ENCODE measurements at places on chromosomes 4 and X.

- DNase-seq: no peak
These were observed 203.8 kb upstream of the NRK start for GRCh38 chrX:105618393-105619101.

GRCh38 chr4:117224256-117224655 lies 138.9 kb upstream of the TRAM1L1 start:
- DNase-seq: no peak

- no peak for DNase-seq
These were observed 1865.3 kb upstream of the AGA start for GRCh38 chr4:179307297-179308136.

- DNase-seq: no peak
These were observed 57.6 kb downstream of the CCDC160 start for GRCh38 chrX:134294548-134294947.

DNA sequence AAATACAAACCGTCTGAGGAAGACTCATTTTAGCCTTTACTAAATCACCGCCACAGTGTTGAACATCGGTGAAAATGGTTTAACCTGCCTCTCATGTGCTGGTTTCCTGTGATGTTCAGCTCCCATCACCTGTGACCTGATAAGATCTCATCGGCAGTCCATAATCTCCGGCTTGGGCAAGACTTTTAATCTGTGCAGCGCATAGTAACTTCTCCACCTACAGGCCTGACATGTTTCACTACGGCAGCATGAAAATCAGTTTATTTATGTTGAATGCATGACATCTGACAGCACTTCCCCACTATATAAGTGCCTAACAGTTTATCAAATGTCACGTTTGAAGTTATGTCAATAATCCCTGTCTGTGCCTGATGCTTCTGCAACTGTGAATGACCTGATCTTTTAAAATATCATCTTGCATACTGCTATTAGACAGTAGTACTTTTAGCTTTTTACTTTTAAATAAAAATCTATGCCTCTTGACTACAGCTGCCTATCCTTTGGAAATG lies 1919.8 kb upstream of the AGA start:
- DNase-seq: no peak

GRCh38 chr4:80360900-80361299 lies 25.4 kb downstream of the CFAP299 start:
- DNase-seq: no peak

- DNase-seq: no peak
These were observed 130.4 kb upstream of the CPEB2 start for GRCh38 chr4:14871676-14872430.

DNA sequence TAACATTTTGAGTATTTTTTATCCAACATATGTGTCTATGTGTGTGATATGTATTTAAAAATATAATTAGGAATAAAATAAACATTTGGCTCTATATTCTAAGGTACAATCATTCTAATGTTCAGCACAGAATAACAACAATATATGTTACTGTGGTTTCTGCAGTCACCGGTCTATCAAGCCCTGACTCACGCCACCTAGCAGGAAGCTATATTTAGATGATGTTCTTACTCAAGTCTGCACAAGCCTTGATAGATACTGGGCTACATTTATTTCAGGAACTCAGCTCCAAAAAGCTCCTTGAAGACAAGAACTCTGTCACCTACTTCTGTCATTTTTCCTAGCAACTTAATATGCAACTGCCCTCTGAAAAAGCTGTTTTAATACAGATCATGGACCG lies 152.0 kb upstream of the FTHL17 start:
- no peak for DNase-seq

GRCh38 chrX:40333344-40333743 lies 235.6 kb upstream of the BCOR start:
- no peak for DNase-seq

DNA sequence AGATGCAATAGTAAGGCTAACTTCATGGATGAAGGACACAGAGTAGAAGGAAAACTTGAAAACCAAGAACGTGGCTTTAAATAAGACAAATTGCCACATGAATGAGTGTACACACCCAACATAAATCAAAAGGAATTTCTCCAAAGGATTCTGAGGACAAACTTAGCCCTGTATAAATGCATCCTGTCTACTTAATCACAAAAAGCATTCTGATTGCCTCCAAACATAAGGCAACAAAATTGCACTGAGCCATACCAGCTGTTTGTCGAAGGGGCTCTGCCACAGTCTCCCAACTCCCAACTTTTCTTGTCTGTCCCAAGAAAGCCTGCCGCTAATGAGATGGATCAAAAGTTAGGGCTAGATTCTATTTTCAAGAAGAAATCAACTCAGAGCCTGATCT lies 194.3 kb downstream of the SOWAHB start:
- no peak for DNase-seq

- no peak for DNase-seq
These were observed 22.1 kb downstream of the UVSSA start for GRCh38 chr4:1369091-1369450.

GRCh38 chrX:7347465-7347864 lies 199.5 kb upstream of the PUDP start:
- no peak for DNase-seq

GRCh38 chr4:38188631-38189101 lies 228.5 kb downstream of the PTTG2 start:
- DNase-seq: no peak

- DNase-seq: no peak
These were observed 842.6 kb downstream of the TECRL start for GRCh38 chr4:63566658-63567057.

GRCh38 chr4:128715616-128716015 lies 93.9 kb upstream of the JADE1 start:
- DNase-seq: no peak

DNA sequence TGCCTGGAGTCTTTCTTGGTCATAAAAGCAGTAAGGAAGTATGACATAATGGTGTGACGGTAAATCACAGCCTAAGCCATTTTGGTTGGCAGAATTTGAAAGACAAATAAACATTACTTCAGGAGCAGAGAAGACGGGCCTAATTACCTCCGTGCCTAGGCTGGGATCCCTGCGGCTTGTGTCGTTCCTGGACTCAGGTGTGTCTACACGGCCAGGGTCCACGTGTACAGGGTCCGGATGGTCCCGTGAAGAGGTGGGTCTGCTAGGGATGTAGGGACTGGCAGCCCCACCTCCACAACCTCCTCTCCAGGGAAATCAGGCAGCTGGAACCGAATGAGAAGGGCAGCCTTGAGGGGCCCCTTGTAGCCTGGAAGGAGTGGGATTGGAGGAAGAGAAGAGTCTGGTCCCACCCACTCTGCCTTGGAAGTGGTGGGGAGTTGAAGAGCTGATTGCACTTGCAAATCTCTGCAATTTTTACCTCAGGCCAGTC lies 55.4 kb upstream of the PLAC1 start:
- DNase-seq: no peak

- no peak for DNase-seq
These were observed 2.9 kb upstream of the LONRF3 start for GRCh38 chrX:118971552-118971951.

- DNase-seq: no peak
These were observed 96.3 kb downstream of the ZNF827 start for GRCh38 chr4:145842224-145842887.

- DNase-seq: no peak
These were observed 142.4 kb downstream of the TMEM164 start for GRCh38 chrX:110145311-110145710.

DNA sequence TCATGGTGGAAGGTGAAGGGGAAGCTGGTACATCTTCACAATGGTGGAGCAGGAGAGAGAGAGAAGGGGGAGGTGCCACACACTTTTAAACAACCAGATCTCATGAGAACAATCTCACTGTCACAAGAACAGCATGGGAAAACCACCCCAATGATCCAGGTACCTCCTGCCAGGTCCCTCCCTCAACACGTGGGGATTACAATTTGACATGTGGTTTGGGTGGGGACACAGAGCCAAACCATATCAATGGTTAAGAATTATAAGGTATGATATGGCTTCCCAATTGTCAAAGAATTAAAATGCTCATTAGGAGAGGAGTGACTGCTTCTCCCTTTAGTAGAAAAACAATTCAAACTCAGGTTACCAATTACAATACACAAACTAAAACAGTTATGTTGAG lies 143.3 kb downstream of the PDLIM5 start:
- no peak for DNase-seq

DNA sequence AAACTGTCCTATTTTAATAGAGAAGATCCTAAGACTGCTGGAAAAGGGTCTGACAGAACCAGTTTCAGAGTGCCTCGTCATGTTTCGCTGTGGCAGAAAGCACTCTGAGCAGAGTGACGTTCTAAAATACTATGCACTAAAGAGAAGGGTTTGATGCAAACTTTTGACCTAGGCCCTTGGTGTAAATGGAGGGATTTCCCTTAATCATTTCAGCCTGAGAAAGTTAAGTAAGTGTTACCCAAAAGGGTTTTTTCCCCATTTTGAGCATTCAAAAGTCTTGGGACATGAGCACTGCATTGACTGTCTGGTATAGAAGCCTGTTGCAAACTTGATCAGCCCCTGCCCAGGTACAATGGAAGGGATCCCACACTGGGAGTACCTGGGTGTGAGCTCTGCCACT lies 157.5 kb upstream of the ATOH1 start:
- no peak for DNase-seq

DNA sequence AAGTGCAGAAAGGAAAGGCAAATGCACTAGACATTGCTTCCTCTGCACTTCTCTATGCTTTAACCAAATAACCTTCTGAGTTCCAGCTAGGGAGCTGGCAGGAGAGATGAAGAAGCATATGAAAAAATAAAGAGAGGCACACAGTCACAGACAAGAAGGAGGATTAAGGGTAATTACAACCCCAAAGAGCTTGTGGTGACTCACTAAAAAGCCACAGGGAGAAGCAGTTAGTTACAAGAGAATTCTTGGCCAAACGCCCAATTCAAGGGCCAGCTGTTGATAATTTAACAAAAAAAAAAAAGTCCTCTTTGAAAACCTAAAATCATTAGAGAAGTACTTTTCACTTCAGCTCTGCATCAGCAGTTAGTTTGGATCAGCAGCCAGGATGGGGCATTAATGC lies 478.0 kb downstream of the KCNIP4 start:
- DNase-seq: no peak

DNA sequence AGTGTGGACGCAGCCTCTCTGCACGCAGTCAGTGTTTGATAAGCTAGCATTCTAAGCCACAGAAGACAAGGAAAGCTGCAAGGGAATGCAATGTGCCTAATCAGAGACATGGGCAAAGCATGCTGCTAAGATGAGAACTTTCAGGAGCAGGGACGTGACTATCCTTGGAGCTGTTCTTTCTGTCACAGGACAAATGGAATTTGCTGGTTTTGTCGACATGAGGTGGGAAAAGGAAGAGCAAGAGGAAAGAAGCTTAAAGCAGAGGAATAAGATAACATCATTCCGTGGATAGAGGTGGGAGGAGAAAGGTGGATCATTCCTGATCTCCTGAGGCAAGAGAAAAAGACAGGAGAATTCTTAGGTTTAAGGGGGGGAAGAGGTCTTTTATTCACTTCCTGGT lies 33.7 kb downstream of the RBM47 start:
- DNase-seq: no peak

GRCh38 chr4:33395731-33396485 lies 2675.7 kb downstream of the PCDH7 start:
- DNase-seq: no peak

- DNase-seq: no peak
These were observed 54.8 kb upstream of the MAGEB16 start for GRCh38 chrX:35743331-35743730.

DNA sequence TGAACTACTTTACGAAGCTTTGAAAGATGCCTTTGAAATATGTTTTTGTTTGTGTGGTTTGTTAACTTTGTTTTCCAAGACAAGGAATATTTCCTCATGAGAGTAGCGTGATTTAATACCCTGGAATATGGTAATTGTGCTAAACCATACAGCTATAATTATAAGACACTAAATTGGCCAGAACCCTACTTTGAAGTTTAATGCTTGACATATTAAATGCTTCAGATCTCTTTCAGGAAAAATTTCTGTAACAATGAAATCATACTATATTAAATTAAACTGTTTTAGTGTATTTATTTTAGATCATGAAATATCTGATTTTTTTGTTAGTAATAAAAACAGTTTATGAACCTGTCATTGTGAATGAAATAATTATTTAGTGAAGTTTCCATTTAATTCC lies 63.5 kb downstream of the DCLK2 start:
- no peak for DNase-seq

- no peak for DNase-seq
These were observed at the start of gene GPR119 for GRCh38 chrX:130385520-130385919. Gene GPR119, minus strand, starts transcription at chrX:130385674. Its CDS starts 227 bp downstream, at chrX:130385447.

- no peak for DNase-seq
These were observed 4.8 kb upstream of the MXRA5 start for GRCh38 chrX:3351276-3351675.

GRCh38 chr4:139951021-139951420 lies 203.0 kb downstream of the MAML3 start:
- no peak for DNase-seq

DNA sequence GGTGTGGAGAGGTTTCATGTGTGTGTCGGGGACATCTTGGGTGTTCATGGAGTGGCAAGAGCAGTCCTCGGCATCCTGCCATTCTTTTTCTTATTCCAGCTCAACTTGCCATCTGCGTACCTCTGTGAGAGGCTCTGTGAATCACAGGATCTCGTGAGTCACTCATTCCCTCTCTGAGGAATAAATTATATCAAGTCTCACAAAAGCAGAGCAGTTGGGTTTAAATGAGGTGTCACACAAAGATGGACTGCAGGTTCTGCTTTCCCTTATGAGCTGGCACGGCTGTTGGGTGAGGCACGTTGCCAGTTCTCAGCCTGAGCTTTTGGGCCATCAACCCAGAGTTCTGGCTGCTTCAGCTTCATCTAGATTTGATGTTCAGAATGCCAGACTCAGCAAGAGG lies 6.8 kb upstream of the OCIAD2 start:
- peak; percentile 40 for DNase-seq

DNA sequence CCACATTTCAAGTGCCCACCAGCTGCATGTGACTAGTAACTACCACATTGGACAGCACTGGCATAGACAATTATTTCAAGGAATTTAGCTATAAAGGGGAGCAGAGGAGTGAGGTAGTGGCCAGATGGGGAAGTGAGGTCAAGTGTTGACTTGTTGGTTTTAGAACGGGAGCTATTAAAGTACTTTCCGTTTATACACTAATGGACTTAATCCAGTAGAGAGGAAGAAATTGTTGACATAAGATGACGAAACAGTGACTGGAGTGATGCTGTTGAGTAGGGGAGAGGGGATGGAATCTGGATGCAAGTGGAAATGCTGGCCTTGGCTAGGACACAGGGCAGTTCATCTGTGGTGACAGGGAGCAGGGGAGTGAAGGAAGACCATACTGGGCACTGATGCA lies 154.4 kb downstream of the AMMECR1 start:
- DNase-seq: no peak

DNA sequence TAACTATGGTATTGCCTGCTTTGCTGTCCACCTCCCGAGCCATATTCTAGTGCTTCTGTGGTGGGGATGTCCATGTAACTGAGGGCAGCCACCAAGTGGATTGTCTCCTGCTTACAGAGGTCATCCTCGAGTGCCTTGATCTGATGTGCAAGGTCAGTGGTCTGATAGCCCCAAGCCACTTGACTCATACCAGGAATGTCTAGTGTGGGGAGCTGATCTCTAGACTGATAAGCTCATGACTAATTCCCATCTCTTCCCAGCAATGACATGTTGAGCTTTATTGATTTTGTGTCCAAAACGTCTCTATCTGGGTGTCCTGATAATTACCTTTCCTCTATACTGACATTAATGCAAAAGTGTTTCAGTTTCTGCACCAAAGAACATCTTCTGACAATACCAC lies 168.4 kb upstream of the WDR1 start:
- DNase-seq: no peak
